Activated T-cell treated with anti-CD3 and anti-CD28 coated beads, Interleukin-2, amount 50 U/mL, for 1 hour (primary cell): ENCODE measurements at places on chromosomes 6 and 20.
A peak's percentile ranks its signal among the peaks of the same experiment; 100 is the strongest.

- no peak for DNase-seq
Measured at GRCh38 chr20:17317341-17317740, 90.5 kb downstream of the PCSK2 start.

DNA sequence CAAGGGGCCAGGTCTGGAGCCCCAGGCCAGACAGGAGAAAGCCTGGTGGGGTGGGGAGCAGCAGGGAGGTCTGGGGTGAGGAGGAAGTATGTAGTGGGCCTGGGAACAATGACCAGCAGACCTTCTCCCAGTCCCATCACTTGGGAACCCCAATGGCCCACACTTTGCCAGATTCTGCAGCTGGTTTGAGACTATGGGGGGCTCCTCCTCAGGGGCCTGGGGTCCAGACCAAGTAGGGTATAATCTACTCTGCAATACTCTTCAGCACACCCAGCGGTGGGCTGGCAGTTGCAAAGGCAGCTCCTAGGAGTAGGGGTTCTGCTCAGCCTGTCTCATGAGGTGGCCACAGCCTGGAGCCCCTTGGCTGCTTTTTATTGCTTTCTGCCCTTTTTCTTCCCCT lies 52.8 kb downstream of the NPEPL1 start:
- DNase-seq: no peak

- DNase-seq: no peak
Measured at GRCh38 chr6:52497652-52498408, 77.7 kb downstream of the EFHC1 start.

- DNase-seq: no peak
Measured at GRCh38 chr6:6845603-6846002, 257.1 kb downstream of the LY86 start.

DNA sequence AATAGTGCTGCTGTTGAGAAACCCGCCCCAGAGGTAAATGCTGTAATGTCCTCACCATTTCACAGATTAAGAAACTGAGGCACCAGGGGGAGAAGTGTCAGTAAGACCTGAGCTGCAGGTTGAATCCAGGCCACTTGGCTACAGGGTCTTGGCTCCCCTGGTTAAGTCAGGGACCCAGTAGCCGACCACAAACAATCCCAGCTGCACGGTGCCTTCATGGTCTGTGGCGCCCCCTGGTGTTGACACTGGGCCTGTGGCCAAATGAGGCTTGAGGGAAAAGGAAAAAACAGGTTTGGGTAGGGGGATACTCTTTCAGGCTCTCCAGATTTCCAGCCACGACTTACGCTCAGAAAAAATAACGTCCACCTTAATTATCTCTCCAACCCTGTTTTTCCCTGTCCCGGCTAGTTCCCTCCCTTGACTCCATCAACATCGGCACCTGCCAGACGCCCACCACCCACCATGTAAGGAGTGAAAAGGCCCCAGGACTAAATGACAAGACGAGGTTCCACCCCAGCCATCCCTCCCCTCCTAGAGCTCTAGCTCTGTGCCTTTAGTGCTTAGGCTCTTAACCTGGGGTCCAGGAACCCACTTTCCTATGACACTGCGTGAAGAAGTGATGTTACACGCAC lies 47.7 kb upstream of the POLR1H start:
- peak; percentile 53 for DNase-seq

- DNase-seq: no peak
Measured at GRCh38 chr6:132399376-132400074, 1.8 kb downstream of the MOXD1 start.

DNA sequence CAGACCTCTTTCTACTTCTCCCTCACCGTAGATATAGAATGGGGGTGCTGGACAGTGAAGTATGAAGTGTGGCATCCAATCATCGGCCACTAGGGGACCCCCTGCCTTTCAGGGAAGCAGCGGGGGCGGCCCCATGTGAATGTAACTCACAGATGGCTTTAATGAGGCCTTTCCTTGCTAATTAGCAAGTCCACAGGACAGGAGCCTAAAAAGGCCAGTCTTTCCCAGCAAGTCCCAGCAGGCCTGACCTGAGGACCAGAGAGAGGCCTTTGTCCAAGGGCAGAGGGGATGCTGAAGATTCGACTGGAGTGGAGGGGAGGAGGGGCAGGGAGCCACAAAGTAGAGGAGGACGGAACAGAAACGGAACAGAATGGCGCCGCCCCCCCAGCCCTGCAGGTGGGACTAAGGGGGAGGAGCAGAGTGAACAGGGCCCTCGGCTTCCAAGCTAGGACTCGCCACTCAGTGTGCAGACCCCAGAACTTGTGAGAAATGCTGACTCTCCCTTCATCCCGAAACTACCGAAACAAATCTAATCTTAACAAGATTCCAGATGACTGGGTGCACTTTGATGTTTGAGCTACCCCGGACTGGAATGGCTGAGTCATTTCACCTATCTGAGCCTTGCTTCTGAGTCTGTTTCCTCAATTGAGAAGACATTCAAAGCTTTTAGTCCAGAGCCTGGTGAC lies 5.8 kb downstream of the C6orf132 start:
- no peak for DNase-seq

GRCh38 chr6:134909701-134910592 lies 40.0 kb downstream of the ALDH8A1 start:
- DNase-seq: no peak

- no peak for DNase-seq
Measured at GRCh38 chr6:125001684-125002405, 39.6 kb downstream of the RNF217 start.

DNA sequence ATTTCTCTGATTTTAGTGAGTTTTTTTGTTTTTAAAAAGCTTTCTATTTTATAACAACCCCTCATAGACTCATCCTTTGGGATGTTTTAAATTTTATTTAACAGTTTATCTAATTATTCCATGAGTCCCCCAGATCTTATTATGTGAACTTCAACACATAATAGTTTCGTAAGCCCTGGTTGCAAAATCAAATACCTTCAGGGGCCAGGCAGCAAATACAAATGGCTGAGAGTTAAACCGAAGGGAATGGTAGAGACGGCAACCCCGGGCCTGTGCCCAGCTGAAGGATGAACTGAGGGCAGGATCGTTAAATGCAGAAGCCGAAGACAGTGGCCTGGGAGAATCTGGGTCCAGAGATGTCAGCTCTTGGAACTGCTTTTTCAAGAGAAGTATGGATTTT lies 88.4 kb downstream of the RTN4IP1 start:
- no peak for DNase-seq

DNA sequence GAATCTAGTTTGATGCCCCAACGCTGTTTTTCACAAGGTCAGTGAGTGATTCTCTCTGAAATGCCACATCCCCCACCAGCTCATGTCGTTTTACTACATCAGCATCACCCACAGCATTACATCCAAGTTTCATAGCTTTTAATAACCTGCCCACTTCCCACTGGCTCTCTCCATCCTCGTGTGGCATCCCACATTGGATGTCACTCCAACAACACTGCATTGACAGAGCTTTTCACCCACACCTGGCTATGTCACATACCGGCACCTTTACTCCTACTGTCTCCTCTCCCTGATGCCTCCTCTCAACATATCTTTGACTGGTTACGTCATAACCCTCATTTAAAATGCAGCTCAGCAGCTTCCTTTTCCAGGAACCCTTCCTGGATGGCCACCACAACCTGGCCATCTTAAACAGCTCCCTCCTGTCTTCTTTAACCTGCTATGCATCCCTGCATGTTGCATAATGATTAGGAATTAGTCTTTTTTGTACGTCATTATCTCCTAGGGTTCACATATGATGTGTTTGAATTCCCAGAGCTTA lies 5.0 kb upstream of the ADTRP start:
- DNase-seq: no peak

GRCh38 chr20:57200882-57201695 lies 65.4 kb downstream of the BMP7 start:
- no peak for DNase-seq

- DNase-seq: no peak
Measured at GRCh38 chr6:137305691-137306090, 86.5 kb upstream of the IFNGR1 start.

DNA sequence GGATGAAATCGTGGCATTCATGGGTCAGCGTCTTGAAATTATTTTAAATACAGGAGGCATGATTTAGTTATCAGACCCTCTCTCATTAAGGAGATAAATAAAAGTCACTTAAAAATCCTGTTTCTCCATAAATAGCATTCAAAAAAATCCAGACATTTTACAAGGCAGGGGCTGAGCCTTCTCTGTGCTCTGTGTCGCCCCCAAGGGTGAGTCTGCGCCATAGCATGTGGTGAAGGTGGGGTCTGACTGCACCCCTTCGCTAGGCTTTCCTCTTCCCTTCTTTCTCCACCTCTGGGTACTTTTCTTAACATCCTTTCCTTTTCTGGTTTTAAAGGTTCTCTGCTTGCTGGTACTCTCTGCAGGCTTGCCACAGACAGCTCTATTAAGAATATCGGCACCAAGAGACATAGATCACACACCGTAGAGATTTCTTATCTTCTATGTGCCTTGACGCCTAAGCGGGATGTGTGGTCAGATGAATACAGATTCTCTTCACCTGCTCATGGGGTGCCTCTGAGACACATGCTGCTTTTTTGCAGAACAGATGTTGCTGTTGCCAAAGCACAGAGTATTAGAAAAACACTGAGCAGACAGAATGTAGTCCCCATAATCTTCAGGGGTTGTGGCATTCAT lies 20.1 kb upstream of the FAM209A start:
- peak; percentile 29 for DNase-seq

GRCh38 chr6:66772800-66773199 lies 1065.8 kb upstream of the EYS start:
- DNase-seq: no peak
